ENCODE measurements at places on chromosomes 2 and 18.
A peak's percentile ranks its signal among the peaks of the same experiment; 100 is the strongest.

GRCh38 chr2:29281916-29282247 lies 166.7 kb downstream of the CLIP4 start:
- DNase-seq, result no peak

- no peak for DNase-seq
Observed at GRCh38 chr2:3463186-3463835, 56.0 kb downstream of the ADI1 start.

GRCh38 chr2:239318790-239319661 lies 81.8 kb downstream of the HDAC4 start:
- DNase-seq, result no peak

DNA sequence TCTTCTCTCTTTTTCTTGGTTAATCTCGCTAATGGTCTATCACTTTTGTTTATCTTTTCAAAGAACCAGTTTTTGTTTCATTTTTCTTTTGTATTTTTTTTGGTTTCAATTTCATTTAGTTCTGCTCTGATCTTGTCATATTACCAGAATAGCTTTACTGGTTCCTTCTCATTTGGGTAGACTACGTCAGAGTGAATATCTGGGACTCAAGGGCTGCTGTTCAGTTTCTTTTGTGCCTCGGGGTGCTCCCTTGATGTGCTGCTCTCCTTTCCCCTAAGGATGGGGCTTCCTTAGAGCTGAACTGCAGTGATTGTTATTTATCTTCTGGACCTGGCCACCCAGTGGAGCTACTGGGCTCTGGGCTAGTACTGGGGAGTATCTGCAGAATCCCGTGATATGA lies 29.4 kb upstream of the IL1RN start:
- no peak for DNase-seq

DNA sequence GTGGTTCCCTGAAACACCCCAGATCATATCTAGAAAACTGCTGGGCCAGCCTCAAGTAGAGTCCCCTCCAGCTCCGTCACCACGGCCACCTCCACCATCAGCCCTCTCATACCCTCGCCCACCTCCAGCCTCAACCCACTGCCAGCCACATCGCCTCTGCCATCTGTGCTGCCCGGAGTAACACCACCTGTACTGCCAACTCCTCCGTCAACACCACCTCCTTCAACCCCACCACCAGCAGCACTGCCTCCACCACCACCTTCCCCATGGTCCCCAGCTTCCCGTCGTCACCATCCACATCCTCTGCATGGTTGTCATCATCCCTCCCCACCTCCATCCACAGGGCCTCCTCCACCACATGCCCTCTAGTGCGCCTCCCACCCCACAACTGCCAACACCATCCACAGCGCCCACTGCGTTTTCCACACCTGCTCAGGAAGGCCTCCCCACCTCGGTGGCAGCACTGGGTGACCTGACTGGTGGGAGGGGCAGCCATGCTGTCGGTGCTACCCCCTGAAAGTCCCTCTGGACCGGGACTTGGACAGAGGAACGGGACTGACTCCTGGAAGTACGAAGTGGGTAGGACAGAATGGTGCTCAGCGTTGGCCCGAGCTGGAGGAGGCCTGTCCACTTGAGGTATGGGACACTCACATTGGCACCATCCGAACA lies 1.6 kb downstream of the SNED1 start:
- DNase-seq, result no peak

GRCh38 chr2:236877972-236878371 lies 207.7 kb upstream of the COPS8 start:
- no peak for DNase-seq

GRCh38 chr2:26627350-26628105 lies 13.6 kb downstream of the CIB4 start:
- no peak for DNase-seq

GRCh38 chr18:23718243-23718720 lies 29.0 kb downstream of the LAMA3 start:
- DNase-seq, result no peak

GRCh38 chr18:73164430-73164829 lies 296.6 kb upstream of the NETO1 start:
- DNase-seq, result no peak

DNA sequence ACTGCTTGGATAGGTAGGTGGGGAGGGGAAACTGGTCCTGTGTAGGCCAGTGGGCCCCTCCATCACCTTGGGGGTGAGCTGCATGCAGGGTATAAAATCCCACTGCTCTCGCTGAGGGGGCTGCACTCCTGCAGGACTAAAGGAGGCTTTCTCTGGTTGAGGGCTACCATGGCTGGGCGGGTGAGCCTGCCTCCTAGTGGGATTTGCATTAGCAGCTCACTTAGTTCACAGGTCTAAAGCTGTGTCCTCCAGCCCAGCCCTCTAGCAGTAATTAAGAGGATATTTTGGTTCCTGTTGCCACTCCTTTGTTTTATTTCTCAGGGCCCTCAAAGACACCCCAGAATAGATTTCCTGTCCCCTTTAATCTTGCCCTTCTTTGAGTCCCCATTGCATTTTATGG lies 24.6 kb downstream of the TMEM127 start:
- no peak for DNase-seq

DNA sequence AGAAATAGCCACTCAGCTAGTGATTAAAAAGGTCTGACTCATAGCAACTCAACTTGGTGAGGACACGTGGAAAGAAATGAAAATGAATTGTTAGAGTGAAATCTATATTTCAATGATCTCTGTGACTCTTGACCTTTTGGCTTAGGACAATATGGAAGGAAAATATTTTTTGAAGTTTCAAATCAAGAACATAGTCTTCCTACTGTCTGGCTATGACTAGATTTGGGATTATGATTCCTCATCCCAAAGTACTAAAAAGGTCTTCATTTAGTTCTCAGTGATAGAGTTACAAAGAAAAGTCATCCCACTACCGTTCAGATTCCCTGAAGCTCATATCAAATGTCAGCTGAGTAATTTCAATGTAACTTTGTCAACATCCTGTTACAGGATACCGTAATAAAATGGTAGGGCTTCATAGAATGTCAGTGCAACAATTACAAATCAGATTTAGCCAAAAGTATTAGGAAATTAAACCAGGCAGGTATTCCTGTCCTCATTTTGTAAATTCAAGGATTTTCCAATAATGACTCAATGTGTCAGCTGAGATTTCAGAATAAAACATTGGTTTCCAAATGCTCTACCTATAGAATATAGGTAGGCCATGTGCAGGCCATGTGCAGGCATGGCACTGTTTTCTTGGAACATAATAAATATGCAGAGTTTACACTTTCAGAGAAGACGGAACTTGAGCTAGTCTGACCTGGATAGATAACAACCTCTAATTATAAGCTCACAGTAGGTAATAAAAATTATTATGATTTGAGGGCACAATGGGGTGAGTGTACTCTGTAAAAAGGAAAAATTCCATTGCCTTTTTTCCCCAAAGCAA lies 36.0 kb downstream of the ANKRD29 start:
- DNase-seq, result no peak

- no peak for DNase-seq
Observed at GRCh38 chr2:41431756-41432155, 616.1 kb upstream of the PKDCC start.

DNA sequence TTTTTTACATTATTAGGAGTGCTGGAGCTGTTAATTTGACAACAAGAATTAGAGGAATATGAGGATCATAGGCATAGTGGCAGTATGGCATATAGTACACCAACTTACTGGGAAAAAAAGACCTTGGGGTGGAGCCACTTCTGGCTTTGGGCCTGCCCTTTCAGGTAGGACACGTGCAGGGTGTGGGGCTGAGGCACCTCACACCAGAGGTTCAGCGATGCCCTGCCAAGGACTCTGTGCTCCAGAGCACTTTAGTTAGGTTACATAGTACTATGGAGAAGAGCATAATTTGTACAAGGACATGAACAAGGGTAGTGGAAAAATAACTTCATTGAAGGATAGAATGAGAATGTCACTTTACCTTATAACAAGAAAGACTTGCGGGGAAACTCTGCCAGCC lies 77.1 kb upstream of the CD302 start:
- no peak for DNase-seq

DNA sequence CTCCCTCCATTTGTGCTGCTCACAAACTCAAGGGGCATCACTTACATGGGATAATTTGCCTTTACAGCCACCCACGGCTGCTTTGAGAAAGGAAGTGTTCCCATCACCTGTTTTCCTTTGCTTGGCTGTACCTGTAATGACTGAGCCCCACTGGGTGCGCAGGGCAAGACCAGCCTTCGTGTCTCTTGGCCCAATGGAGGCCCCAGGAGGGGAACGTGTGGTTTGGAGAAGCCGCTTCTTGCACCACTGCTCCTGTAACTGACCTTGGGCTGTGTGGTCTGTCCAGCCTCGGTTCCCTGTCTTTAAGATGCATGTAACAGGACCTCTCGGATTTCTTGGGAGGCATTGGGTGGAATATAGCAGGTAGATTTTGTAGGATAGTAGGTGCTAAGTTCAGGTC lies 41.1 kb downstream of the LDLRAD4 start:
- no peak for DNase-seq

DNA sequence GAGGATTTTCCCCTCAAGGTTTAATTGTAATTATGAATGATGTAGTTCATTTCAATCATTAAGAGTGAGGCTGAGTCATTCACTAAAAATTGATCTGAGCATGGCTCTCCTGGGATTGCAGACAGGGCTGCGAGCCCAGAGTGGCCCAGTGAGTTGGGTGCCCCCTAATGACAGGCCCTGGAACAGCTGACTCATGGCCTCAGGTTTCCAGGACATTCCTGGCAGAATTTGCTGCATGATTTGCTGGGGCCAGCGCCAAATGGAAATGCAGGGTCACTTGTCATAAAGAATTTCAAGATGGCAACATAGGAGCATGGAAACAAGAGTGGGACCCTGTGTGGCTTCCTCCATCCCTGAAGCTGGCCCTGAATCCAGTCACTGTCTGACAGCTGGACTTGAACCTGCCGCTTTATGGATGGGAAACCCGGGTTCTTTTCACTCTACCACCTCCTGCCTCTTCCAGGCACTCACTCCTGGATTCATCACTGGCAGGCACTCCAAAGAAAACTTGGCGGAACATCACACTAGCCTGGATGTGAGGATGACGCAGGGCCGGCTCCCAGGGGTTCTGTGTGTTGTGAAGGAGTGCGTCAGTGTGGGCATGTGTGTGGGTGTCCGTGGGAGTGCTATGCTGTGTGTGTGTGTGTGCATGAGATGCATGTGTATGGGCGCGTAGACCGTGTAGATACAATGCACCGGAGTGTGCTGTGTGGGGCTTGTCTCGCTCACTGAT lies 15.2 kb downstream of the OTOF start:
- DNase-seq, result peak; percentile 12

DNA sequence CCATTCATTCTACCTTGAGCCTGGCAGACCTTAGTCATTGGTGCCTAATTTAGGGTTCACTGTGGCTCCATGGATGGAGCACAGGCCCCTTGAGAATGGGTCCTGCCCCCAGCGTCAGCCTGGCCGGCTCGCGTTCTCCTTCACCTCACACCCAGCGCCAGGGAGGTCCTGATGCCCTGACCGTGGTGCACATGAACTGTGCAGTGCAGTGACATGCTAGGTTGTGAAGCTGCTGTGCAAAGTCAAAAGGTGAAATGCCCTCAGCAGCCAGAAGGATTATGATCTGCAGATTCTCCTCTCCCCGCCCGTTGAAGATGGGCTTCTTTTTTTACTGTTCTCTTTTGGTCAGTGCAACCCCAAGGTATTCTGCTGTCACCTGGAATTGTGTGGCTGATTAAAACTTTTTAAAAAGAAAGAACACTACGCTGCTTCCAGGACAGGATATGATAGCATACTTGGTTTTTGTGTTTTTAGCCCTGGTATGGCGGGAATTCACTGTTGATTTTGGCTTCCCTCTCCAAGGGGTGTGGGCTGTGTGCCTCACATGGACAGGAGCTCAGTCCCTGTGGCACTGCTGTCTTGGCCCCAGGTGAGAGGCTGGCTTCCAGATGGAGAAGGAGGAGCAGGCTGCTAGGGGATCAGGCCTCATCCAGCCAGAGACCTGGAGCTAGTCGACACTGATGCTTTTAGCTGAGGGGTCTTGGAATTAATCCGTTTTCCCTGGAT lies 49.4 kb upstream of the MCFD2 start:
- peak; percentile 17 for DNase-seq

- DNase-seq, result no peak
Observed at GRCh38 chr18:41216341-41217003, 738.6 kb upstream of the PIK3C3 start.

GRCh38 chr2:62774555-62775366 lies 69.2 kb downstream of the EHBP1 start:
- DNase-seq, result no peak

DNA sequence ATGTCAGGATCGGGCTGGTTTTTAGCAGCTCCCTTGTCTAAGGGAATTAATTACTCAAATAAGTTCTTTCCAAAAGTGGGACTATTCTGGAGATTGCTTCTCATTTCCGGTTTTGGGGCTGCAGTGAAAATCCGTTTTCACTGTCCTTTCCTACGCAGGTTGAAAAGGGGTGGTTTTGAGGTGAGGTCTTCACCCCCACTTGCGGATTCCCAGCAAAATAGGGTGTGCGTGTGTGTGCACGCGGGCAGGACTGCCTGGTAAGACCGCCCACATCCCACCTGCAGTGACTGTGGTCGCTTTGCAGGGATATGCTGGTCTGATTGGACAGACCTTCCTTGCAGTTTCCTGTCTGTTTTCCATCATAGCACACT lies 472 bp upstream of the PLEKHM3 start:
- DNase-seq, result no peak

DNA sequence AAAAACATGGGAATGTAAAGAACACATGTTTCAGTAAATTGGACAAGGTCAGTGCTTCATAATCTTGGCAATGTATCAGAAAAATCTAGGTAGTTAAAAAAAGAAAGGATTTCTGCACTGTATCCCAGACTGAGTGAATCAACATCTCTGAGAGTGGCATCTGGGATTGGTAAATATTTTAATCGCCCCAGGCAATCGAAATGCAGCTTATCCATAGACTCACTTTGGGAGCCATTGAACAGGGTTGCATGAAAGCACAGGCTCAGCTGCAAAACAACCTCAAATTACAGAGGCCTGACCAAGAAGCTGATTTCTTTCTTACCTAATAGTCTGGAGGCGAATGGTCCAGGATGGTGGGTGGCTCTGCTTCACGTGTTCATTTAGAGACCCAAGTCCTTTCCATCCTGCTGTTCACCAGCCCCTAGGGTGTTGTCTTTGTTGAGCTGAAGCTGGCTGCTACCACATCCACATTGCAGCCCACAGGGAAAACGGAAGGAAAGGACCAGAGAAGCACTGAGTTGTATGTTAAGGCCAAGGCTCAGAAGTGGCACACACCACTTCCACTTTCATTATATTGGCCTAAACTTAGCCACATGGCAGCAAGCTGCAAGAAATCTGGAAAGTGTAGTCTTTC lies 59.0 kb downstream of the MOGAT1 start:
- DNase-seq, result no peak

Data from fibroblast of skin of left biceps (primary cell).